EH (cell line): ENCODE measurements at places on chromosomes 3 and 15.

DNA sequence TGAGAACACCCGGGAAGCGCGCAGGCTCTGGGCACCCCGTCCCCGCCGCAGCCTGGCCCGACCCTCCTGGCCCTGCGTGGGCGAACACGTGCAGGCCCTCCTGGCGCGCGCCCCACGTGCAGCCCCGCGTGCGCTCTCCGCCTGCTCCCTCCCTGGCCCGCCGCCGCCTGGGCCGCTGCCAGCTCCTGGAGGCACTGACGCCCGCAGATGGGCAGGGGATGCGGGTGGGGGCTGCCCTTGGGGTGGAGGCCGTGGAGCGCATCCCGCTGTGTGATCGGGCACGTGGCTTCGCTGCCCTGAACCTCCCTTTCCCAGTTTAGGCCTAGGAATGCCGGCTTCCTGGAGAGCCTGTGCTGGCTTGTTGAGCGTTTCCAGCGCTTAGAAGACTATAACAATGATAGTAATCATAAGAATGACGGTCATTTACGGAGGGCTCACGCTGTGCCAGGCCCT is 104.6 kb upstream of the SLC6A6 start:
- DNase-seq, result no peak

- DNase-seq, result no peak
Measured at GRCh38 chr15:58392611-58393161, 39.1 kb upstream of the LIPC start.

- no peak for DNase-seq
Measured at GRCh38 chr3:15591242-15591641, 10.1 kb downstream of the HACL1 start.

GRCh38 chr3:86968244-86968932 is 22.6 kb downstream of the VGLL3 start:
- no peak for DNase-seq

DNA sequence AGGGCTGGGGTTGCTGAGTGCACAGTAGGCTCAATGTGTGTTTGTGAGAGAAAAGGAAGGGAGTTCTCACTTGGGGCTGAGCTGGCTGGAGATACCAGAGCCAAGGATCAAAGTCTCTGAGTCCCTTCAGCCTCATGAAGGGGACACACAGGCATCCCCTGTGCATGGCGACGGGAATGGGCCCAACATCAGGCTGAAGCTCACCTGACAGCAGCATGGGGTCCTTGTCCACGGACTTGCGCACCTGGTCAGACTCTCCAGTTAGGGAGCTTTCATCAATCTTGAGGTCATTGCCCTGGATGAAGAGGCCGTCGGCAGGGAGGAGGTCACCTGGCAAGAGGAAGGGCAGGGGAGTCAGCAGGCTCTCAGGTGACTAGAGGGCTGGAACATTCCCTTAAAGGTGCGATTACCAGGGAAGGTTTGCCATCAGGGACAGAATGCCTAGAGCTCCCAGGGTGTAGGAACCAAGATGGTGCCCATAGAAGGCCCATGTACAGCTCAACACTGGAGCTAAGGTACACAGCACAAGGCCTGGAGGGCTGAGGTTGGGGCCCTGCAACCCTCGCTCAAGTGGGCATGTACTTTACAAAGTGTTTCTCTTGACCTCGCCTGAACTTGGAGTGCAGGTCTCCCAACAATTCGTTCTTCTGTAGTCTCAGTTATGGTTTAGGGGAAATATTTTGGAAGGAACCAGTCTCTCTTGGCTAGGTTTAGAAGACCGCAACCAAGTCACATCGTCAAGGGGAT is 80.0 kb upstream of the SEC13 start:
- no peak for DNase-seq

GRCh38 chr3:147843331-147843730 is 434.2 kb downstream of the ZIC1 start:
- no peak for DNase-seq

DNA sequence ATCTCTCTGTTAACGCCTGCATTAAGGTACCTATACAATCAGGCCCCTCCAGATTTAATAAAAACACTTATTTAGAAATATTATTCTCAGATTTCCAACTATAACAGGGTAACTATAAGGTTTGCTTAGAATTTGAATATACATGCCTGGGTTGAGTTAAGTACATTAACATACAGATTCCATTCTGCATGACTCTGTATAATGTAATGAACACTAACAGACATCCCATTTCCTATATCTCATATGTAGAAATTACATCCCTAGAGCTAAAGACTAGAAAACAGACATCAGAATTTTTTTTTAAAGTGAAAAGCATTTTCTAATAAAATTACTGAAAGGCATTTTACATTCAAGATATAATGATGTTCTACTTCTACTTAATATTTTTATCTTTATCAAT is 162.5 kb downstream of the MECOM start:
- no peak for DNase-seq

- no peak for DNase-seq
Measured at GRCh38 chr3:193342551-193342950, 36.0 kb downstream of the ATP13A5 start.

DNA sequence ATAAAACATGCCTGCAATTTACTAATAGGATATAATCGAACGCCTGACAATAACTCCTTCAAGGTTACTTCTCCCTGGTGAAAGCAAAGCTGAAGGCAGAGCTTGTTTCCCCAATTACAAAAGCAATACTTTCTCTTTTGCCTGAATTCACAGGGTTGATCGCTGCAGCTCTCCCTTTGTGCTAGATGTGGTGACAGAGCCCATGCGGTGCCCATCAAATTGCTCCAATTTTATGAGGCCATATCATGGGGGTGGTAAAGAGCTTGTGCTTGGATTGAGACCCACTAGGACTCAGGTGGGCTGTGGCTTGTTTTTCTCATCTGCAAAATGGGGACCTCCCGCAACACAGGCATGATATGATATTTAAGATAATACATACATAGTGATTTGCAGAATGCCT is 143.4 kb downstream of the GREM1 start:
- peak; percentile 25 for DNase-seq

DNA sequence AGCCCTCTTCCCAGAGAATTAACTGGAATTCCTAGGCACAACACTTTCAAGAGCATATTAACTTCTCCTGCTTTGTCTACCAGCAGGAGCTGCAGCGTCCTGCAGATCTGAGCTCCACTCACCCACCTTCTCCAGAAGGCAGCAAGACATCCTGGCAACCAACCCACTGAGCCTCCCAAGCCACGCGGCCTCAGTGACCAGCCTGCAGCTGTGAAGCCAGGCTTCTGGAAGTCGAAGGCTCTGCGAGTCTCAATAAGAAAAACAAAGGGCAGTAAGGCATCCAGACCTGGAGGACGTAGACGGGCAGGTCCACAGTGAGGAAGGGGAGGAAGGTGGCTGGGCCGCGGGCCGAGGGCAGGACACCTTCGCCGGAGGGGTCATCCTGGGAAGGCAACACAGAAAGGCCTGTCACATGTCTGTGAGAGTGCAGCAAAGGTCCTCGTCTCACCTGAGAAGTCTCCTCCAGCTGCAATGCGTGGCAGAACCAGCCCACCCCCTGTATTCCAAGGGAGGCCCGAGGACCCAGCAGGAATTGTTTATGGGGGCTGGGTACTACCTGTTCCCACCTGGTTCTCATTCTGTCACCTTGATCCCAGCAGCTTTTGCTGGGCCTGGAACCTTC is 36.2 kb downstream of the ZXDC start:
- DNase-seq, result no peak

DNA sequence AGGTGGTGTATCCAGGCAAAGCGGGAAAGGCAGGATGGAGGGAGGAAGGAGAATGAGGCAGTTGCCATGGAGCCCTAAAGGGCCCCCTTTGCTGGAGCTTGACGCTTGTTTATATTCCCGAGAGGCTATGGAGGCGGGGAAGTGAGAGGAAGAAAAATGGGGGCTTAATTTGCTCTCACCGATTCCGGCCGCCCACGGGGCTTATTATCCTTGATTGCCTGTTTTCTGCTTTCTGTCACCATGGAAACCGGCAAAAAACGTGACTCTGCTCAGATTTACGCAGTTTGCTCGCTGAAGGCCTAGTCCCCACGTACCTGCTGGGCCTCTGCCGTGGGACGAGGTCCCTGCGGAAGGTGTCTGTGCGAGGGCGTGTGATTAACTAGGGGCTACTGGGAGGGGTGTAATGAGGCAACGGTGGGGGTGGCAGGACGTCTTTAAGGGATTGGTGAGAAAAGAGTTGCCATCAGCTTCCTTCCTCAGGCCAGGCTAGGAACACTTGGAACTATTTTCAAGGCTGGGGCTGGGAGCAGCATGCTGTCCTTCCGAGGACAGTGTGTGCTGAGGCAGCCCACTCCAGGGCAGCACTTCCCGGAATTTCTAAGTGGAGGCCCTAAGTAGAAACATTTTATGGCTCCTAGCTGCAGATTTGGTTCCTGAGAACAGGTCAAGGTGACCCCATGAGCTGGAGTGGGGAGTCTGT is 110.8 kb upstream of the NDN start:
- DNase-seq, result no peak

DNA sequence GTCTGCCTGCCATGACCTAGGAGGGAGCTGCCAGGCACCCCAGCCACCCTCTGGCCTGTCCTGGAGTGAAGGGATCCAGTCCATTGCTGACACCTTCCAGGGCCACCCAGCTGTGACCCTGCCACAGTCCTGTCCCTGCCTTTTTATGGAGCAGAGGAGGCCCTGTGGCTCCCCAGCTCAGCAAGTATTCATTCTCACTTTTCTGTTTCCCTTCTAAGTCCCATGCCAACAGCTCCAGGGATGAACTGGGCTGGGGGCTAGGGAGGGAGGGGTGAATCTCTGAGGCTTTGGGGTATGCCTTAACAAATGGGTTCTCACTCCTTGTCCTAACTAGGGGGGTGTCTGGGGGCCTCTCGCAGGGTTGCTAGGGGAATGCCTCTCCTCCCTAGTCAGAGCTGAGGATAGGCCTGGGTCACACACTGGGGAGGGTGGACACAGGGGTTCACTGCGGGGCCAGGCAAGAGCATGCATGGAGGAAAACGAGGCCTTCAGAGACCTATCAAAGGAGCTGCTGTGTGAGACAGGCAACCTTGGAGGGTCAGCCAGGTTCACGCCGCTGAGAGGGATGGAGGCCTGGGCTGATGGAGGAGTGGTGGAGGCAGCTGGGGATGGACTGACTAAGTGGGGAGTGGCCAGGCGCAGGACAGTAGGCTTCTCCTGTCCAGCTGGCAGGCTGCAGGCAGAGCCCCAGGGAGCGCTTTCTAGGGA is 31.8 kb downstream of the EPHB3 start:
- DNase-seq, result no peak

DNA sequence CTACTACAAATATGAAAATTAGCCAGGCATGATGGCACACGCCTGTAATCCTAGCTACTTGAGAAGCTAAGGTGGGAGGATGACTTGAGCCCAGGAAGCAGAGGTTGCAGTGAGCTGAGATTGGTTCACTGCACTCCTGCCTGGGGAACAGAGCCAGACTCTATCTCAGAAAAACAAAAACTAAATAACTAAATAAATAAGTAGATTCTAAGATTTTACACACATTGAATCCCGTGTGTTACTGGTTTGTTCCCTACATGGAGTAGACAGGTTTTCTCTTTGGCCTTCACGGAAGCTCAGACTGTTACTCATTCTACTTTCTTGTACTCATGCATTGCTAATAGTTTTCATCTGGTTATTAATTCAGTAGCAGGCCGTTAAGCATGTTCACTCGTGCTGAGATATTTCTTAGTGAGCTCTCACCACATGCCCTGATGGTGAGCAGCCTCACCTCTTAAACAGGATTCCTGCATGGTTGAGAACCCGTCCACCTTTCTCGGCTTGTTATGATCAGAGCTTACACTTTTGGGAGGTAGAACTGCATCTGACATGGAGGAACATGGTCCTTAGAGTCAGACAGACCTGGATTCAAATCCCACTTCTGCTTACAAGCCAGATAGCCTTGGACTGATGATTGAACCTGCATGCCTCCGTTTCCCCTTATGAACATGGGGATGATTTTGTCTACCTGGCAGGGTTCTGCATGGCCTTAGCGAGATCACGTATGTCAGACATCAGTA is 49.1 kb downstream of the CMTM7 start:
- peak; percentile 44 for DNase-seq

- peak; percentile 82 for DNase-seq
Measured at GRCh38 chr3:56862352-56863062, 60.8 kb upstream of the ARHGEF3 start.

- no peak for DNase-seq
Measured at GRCh38 chr3:63047068-63047467, 171.9 kb upstream of the CADPS start.

DNA sequence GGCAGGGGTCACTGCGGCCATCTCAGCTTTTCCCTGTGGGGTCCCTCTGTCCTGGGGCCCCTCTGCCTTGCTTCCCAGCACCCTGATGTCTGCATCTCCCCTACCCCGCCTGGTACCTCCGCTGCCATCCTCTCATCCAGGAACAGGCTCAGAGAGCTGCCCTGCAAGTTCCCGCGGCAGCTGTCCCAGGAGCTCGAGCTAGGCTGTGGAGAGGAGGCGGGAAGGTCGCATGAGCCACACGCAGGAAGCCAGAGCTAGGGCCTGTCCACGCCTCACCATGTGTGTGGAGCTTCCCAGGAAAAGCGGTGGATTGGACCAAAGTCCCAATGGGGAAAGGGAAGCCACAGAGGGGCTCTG is 12.5 kb downstream of the PLA2G4B start:
- DNase-seq, result no peak
